ENCODE measurements at places on chromosomes 2 and 18.
A peak's percentile ranks its signal among the peaks of the same experiment; 100 is the strongest.

DNA sequence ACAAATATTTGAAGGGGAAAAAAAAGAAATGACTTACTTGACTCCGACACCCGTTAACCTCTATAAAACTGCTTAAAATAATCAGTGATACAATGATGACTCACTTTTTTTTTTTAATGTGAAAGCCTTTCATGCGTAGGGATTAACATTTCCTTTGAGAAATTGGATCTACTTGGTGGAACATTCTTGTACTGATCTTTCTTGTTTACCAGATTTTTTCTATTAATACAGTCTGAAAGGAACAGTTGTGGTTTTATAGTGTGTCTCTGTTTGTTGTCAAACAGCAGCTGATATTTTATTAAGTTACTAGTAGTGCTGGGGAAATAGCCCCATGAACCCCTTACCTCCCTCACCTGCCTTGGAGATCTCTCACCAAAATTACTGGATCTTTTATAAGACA lies 40.2 kb upstream of the NEB start:
- ATAC-seq = no peak

DNA sequence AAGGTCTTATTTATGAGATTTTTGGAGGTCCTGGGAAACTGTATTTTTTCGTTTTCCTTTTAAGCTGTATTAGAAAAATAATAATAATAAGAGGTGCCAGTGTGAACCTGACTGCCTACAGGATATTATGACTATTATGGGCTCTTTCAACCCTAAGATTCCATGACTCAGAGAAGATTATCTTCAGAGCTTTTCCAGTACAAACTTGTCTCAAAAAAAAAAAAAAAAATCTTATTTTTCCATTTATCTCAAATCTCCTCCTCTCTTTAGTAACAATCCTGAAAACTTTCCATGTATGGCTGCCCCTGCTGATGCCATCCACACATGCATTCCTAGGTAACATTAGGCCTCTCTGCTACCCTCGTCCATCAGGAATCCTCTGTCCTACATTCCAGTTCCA lies 36.7 kb upstream of the RPE start:
- no peak for ATAC-seq

DNA sequence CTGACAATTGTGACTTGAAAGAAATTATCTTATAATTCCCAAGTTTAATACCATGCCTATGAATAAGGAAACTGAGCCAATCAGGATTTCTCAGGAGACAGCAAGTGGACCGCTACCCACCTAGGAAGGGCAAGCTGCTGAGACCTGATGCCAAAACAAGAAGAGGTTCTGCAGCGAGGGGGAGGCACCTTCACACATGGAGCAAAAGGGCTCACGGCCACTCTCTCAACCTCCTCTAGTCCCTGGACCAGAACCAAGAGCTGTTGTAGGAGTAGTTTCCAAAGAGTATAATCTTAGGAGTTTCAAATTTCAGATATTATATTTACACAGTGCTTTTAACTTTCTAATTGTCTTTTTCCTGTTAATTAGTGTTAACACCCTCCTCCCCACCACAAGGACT lies 154.7 kb upstream of the ETAA1 start:
- no peak for ATAC-seq

- ATAC-seq = no peak
These were observed 125.3 kb downstream of the SLC4A3 start for GRCh38 chr2:219752726-219753125.

- peak; percentile 96 for ATAC-seq
These were observed 14.6 kb upstream of the ITGAV start for GRCh38 chr2:186575302-186575701.

- no peak for ATAC-seq
These were observed 42.8 kb downstream of the PPP4R1 start for GRCh38 chr18:9571546-9571945.

- ATAC-seq = peak; percentile 34
These were observed 70.5 kb downstream of the FMNL2 start for GRCh38 chr2:152405206-152406118.

DNA sequence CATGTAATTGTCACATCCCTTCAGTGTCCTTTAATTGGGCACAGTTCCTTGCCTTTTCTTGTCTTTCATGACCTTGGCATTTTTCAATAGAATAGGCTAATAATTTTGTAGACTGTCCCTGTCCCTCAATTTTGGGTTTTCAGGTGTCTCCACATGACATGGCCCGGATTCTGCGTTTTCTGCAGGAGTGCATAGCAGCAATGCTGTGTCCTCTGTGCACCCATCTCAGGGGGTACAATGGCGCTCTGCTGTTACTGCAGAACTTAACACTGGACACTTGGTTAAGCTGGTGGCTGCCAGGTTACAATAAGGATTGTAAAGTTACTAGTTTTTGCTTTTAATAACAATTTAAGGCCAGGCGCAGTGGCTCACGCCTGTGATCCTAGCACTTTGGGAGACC lies 51.3 kb downstream of the INPP5D start:
- no peak for ATAC-seq

DNA sequence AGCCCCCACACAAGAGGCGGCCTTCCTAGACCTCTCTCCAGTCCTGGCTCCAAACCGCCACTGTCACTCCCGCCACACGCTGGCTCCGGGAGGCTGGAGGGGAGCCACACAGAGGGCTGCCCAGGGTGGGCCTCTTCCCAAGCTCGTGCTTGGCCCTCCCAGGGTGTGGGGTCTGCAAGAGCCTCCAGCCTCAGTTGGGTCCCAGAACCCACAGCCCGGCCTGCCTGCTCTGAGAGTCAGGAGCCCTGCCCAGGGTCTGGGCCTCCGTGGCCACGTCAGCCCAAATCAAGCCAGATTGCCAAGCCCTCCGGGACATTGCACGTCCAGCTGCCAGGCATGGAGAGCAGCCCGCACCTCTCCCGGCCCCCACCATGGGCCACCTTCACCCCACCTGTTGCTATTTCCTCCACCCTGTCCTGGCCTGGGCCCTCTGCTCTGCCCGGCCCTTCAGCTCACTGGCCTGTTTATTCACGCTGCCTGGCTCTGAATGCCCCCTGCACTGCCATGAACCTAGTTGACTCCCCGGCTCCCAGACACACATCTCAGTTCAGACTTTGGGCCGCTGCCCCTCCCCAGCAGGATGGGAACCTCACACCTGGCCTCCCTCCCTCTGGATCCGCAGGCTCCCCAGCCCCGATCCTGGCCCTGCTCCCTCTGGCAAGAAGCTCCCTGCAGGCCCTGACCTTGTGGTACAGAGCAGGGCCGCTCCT lies 61.0 kb downstream of the BIN1 start:
- ATAC-seq = no peak

Data from gastroesophageal sphincter (tissue), 4 donors.